Left ventricle myocardium inferior (tissue), 1 donor: ENCODE measurements at places on chromosomes 16 and 17. TPM values are rescaled to one million over a fixed set of nuclear protein-coding genes. Genes with fewer than 3 reads are reported as not detected.
A peak's percentile ranks its signal among the peaks of the same experiment; 100 is the strongest.

GRCh38 chr16:83205896-83206295, 579.1 kb downstream of the CDH13 start:
- no peaks in the 10 kb centered on the region for H3K36me3 ChIP-seq
- no peaks in the 10 kb centered on the region for H3K4me1 ChIP-seq
- no peak for DNase-seq
- no peaks in the 10 kb centered on the region for H3K27me3 ChIP-seq
- H3K27ac ChIP-seq: no peak overlapping the region

The ACSM2A gene
- total RNA-seq: not detected

DNA sequence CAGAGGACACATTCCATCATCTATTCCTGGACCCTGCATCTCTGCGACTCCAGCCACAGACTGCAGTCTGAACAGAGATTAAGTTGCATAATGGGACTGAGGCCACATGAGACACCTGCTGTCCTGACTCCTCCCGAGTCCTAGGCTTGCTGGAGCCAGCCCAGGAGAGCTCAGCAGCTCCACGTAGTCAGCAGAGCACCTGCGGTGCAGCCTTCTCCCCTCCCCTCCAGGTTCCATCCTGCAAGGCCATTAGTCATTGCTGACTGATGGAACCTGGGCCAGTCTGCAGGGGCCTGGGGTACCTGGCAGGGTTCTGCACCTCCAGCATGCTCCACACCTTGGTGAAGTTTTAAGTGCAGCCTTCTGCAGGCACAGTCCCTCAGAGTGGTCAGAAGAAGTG, 76.7 kb downstream of the PLD6 start:
- peaks cover 73% of the 10 kb centered on the region for H3K36me3 ChIP-seq
- no peak for DNase-seq
- H3K4me3 ChIP-seq: no peak overlapping the region
- no peak overlapping the region for H3K27ac ChIP-seq
- H3K27me3 ChIP-seq: no peaks in the 10 kb centered on the region

DNA sequence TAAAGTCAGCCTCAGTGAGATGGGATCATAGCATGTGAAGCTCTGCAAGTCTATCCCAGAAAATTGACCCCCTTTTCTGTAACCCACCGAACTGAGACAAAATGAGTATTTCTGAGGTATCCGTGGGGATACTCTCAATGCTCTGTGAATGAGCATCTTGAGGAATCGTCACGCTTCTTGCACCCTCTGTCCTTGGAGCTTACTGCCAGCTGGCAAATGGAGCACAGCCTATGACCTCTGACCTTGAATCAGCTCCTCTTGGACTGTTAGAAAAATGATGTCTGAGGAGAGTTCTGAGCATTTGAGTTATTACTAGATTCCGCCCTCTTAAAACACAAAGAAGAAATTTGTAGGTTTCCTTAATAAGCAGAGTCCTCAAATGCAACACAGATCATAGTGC, 342.1 kb downstream of the ZFHX3 start:
- H3K27ac ChIP-seq: peak overlapping the region; percentile 24
- no peaks in the 10 kb centered on the region for H3K4me1 ChIP-seq
- no peaks in the 10 kb centered on the region for H3K27me3 ChIP-seq
- no peak overlapping the region for H3K4me3 ChIP-seq
- no peak for DNase-seq
- no peaks in the 10 kb centered on the region for H3K36me3 ChIP-seq

GRCh38 chr17:76379646-76380376, 4.6 kb upstream of the SPHK1 start:
- H3K27ac ChIP-seq: no peak overlapping the region
- H3K4me3 ChIP-seq: no peak overlapping the region
- H3K4me1 ChIP-seq: peaks cover 46% of the 10 kb centered on the region
- H3K36me3 ChIP-seq: no peaks in the 10 kb centered on the region
- H3K27me3 ChIP-seq: no peaks in the 10 kb centered on the region

The ZNF821 gene
- 3.0 TPM for total RNA-seq

The PRCD gene
- total RNA-seq: 3.9 TPM

The IRF8 gene
- total RNA-seq: 2.7 TPM

The RAPGEFL1 gene
- total RNA-seq: 3.7 TPM

GRCh38 chr17:70796757-70797156, 627.4 kb downstream of the KCNJ2 start:
- no peaks in the 10 kb centered on the region for H3K36me3 ChIP-seq
- no peak overlapping the region for H3K4me3 ChIP-seq
- no peak for DNase-seq
- H3K4me1 ChIP-seq: no peaks in the 10 kb centered on the region
- H3K27ac ChIP-seq: no peak overlapping the region

The DRC3 gene
- total RNA-seq: 1.7 TPM

DNA sequence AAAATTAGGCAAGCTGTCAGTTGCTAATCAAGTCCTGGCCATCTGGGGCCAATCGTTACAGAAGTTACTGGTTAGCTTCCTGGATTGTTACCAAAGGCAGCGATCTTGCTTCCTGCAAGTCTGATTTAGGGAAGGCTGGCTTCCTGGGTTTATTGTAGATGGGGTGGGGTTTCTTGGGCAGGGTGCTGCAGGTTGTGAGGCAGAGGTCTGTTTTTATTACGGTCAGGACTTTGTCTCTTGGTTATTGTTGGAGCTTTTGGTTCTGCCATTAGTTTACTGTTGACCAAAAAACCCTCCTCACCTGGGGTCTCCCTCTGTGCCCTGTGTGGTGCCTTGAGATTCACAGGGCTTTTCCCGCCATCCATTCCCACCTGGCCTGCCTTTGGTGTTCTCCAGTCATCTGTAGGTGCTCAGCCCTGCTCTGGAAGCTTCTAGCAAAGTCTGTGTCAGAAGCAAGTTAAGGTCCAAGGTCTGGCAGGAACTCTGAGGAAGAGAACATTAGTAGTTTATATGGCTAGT, 36.9 kb downstream of the SLC47A1 start:
- no peaks in the 10 kb centered on the region for H3K36me3 ChIP-seq
- no peak overlapping the region for H3K27ac ChIP-seq
- no peak overlapping the region for H3K4me3 ChIP-seq
